ENCODE measurements at places on chromosomes 7 and 10. TPM values are rescaled to one million over a fixed set of nuclear protein-coding genes. Genes with fewer than 3 reads are reported as not detected.

The TMEM130 gene
- not detected for total RNA-seq

The FGL2 gene
- not detected for total RNA-seq

The PNLIPRP1 gene
- not detected for total RNA-seq

The AGFG2 gene
- total RNA-seq = 16.4 TPM

DNA sequence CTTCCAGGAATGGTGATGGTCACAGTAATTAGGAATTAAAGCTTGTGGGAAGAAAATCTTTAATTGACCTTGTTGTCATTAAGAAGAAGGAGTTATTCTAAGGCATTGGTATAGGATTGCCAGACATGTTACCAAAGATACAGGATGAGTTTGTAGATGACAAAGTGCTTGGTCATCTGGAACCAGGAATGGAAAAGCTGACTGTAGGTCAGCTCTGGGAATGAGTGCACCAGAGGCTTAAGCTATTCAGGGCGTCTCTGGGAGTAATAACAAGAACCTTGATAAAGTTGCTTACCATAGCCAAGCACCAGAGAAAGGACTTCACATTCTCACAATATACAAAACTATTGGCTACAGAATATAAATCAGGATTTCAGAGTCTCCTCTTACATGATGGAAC, 89.0 kb downstream of the PHTF2 start:
- no peak for DNase-seq

- no peak for DNase-seq
These were observed 1.9 kb upstream of the CYP26A1 start for GRCh38 chr10:93071674-93072224.

DNA sequence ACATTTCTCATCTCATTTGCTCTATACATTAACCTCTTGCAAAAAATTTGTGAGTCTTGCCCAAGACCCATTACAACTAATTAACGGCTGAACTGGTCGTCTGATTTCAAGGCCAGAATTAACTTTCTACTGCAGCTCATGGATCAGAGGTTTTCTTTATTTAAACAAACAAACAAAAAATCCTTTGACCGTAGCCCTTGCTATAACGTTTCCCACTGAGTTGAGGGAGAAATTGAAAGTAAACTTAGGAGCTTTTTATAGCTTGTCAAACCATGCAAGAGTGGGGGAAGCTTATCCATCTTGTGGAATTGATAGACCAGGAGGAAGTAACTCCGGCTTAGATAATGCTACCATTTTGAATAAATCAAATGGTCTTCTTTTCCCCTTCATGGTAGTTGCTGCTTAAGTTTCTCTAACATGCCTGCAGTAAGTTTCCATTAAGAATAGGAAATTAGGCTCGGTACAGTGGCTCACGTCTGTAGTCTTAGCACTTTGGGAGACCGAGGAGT, 3.3 kb downstream of the SRGN start:
- no peak for DNase-seq

DNA sequence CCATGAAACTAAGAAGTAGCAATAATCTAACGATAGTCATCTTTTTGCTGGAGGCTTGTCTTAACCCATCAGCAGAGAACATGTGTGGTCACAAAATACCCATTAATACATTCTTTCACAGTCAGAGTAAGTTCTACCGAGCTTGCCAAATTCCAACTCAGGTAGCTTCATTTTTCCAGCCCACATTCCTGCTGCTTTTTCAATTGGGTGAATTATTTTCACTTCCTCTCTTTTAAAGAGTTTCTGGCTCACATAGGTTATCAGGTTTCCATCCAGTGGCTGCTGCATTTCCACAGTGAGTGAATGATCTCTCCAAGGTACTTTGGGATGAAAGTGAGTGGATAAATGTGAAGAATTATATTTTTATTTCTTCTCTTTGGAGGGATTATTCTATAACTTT, 233.1 kb downstream of the SEMA3E start:
- DNase-seq = no peak

GRCh38 chr7:158414486-158414961, 173.1 kb downstream of the PTPRN2 start:
- DNase-seq = peak; percentile 70

DNA sequence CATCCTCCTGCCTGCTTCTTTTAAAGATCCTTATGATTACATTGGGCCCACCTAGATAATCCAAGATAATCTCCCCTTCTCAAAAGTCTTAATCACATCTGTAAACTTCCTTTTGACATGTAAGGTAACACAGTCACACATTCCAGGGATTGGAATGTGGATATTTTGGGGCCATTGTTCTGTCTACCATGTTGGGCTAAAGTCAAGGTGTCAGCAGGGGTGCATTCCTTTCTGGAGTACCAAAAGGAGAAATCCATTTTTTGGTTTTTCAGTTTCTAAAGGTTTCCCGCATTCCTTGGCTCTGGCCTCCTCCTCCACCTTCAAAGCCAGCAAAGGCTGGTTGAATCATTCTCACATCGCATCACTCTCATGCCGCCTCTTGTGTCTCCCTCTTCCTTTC, 197.6 kb upstream of the NFE2L3 start:
- no peak for DNase-seq

DNA sequence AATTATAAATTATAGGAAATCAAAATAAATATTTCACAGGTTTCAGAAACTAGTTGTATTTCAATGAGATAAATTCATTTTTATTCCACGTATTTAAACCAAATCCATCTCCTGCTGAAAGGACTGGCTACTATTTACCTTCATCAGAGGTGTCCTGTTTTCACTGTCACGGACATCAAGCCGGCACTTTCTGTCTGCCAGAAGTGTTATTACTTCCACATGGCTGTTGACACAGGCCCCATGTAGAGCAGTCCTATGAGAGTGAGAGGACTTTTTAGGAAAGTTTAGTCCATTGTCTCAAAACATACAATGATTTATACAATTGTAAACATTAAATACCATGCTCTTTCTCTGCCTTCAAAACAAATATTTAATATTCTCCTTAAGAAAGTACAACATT, 100.4 kb upstream of the ACBD5 start:
- no peak for DNase-seq

Measured in SK-MEL-5 (cell line).